ENCODE measurements at places on chromosomes 11 and 22.

- DNase-seq, result no peak
Observed at GRCh38 chr11:112481893-112482292, 221.2 kb upstream of the PLET1 start.

GRCh38 chr11:29351301-29351873 is 665.4 kb downstream of the KCNA4 start:
- no peak for DNase-seq

DNA sequence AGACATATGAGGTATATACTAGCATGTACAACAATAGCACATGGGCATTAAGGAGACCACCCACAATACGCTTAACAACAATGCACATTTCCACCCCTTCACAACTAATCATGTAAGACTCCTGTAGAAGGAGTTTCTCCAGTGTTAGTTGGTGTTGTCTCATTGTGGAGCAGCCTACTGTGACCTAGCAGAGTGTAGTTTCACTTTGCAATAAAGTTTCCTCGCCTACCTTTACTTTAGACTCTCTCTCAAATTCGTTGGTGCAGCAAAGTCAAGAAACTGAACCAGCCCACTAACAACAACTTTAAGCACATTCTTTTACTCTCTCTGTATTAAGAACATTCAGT is 863.6 kb downstream of the FAM181B start:
- no peak for DNase-seq

DNA sequence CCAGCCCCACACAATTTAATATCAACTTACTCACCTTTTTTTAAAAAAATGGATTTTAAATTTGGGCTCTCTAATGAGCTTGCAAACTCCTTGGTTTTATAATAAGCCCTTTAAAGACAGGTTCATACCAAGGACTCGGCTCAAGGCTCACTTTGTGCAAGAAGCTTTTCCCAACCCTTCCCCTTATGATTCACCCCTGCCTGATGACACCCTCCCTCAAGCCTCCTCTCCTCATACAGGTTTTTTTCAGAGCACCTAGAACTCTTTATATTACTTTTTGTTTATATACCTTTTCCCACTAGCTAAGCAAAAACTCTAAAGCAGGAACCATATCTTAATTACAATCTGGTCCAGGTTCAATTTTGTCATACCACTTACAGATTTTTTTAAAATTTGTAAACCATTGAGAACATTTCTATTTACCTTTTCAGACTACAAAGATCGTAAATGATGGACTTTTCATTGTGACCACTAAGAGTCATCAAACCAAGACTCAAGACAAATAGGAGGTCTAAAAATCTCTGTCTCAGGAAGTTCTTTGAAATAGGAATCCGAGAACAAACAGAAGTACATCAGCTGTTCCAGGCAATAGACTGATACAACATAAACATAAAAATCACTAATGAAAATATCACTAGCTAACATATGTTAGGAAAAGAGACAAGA is 13.1 kb upstream of the EXPH5 start:
- DNase-seq, result no peak

GRCh38 chr22:45863981-45864751 is 112.8 kb downstream of the WNT7B start:
- DNase-seq, result no peak

- no peak for DNase-seq
Observed at GRCh38 chr11:116610190-116610589, 162.6 kb downstream of the BUD13 start.

GRCh38 chr11:71354394-71355105 is 93.6 kb downstream of the DHCR7 start:
- DNase-seq, result no peak

- no peak for DNase-seq
Observed at GRCh38 chr11:28139841-28140415, 31.7 kb downstream of the METTL15 start.

- DNase-seq, result no peak
Observed at GRCh38 chr11:8720868-8721608, 38.4 kb downstream of the RPL27A start.

DNA sequence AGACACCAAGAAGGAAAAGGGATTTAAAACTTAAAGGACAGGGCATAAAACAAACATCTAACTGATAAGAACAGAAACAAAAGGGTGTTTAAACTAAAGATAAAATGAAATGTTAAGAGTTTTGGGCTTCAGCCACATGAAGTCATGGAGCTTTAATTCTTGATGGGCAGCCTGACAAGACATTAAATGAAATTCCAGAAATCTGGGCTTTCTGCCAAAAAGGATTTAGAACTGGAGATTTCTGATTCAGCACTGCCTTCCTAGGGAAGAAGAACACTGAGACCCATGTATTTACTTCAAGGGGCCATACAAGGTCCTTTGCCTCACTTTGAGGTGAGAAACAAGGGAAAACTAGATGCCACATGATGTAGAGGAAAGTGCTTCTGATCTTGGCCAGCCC is 355.9 kb upstream of the RAG2 start:
- DNase-seq, result no peak

GRCh38 chr11:86740628-86741483 is 59.5 kb upstream of the PRSS23 start:
- no peak for DNase-seq

DNA sequence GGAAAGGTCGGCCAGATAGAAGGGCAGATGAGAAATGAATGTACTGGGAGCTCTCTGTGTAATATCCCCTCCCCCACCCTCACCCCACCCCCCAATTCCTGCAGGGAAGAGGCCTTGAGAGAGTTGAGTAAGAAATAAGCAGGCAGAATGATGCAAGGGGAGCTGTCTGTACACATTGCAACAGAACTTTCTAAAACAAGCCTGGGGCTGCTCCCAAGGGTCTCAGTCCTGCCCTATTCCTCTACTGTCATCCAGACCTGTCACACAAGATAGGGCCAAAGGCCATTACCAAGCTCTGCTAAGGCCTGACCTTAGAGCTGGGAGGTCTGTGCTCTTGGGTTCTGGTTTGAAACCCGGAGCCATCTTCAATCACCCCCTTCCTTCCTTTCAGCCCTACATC is 5.7 kb upstream of the DGAT2 start:
- no peak for DNase-seq

DNA sequence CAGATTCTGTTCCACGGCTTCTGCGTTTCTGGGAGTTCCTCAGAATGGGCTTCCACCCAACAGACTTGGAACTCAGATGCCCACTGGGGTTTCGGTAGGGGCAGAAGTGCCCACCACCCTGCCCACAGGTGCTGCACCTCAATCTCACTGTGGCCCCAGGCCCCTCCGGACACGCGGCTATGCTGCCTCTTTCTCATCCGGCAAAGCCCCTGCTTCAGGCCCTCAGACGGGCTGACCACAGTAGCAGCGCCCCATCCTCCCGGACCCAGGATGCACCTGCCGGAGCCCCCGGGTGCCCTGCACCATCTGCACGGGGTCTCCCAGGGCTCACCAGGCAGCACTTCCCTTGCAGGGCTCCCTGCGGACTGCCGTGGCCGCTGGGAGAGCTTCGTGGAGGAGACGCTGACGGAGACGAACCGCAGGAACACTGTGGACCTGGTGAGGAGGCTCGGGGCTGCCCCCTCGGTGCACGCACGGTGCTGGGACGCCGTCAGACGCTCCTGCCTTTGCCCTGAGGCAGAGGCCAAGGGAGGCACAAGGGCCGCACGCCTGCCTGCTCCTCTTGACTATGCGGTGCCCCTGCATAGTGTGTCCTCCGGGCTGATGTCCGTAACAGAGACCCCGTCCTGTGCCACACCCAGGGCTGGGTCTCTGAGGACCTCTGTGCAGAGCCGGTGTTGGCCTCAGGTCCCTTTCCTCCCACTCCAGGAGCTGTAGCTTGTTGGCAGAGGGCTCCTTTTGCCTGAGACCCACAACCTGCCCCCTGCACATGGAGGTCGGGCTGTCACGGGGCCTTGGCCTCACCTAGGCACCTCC is 38.6 kb downstream of the SBF1 start:
- DNase-seq, result no peak

GRCh38 chr22:29330753-29331152 is 15.3 kb upstream of the RASL10A start:
- no peak for DNase-seq

DNA sequence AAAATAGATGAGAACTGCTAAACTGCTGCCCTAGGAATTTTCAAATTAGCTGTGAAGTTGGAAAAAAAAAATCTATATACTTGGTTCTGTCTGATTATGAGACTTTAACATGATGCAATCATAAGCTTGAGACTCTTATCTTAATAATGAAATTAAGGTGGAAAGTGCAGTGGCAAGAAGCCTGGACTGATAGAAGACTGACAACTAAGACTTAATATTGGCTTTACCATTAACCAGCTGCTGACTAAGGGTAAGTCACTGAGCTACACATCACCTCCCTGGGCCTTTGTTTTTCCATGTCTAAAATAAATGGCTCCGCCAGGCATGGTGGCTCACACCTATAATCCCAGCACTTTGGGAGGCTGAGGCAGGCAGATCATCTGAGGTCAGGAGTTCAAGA is 56.9 kb downstream of the SLC35F2 start:
- no peak for DNase-seq

DNA sequence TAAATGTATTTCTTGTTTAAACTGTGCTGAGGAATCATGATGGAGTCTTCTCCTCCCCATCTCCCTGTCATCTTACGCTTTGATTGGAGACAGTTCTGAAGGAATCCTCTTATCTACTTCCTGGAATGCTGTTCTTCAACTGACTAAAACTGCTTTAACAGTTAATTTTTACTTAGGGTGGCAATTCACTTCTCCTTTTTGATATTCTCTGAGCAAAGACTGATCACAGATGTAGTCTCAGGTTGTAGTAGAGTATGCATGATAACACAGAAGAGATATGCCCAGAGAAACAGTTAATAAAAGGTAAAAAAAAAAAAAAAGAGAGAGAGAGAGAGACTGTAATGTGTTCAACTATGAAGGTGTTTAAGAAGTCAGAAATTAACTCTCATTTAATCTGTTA is 1.4 kb upstream of the CASP5 start:
- no peak for DNase-seq

- no peak for DNase-seq
Observed at GRCh38 chr11:115528225-115528624, 24.0 kb upstream of the CADM1 start.

GRCh38 chr22:46090631-46091201 is 59.6 kb upstream of the PPARA start:
- no peak for DNase-seq

DNA sequence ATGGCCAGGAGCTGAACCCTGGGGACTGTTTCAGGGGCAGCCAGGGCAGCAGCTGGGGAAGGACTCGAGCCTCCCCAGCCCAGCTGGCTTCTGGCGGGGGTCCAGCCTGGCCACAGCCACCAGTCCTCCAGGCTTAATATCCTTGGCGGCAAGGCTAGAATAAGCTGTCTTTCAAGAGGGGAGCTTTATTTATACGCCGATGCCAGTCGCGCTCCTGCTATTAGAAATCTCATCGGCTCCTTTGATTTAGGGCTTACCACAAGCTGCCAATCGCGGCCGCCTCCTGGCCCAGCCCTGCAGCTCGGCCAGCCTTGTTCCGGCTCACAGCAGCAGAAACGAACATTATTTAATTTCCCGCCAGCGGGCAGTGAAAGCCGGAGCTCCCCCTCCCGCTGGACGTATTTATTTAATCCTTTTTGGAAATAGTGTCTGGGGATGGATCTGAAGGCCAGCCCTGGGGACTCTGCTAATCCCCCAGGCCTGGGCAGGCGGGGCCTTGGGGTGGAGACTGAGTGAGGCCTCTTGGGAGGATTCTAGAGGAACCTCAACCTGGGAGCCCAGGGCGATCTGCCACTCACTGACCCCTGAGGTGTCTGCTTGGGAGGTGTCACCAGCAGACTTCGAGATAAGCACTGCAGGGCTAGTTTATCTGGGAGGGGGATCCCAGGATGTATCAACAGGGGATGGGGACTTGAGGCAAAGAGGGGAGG is 363.1 kb downstream of the MN1 start:
- no peak for DNase-seq

GRCh38 chr11:103881584-103881983 is 154.9 kb upstream of the DDI1 start:
- no peak for DNase-seq

DNA sequence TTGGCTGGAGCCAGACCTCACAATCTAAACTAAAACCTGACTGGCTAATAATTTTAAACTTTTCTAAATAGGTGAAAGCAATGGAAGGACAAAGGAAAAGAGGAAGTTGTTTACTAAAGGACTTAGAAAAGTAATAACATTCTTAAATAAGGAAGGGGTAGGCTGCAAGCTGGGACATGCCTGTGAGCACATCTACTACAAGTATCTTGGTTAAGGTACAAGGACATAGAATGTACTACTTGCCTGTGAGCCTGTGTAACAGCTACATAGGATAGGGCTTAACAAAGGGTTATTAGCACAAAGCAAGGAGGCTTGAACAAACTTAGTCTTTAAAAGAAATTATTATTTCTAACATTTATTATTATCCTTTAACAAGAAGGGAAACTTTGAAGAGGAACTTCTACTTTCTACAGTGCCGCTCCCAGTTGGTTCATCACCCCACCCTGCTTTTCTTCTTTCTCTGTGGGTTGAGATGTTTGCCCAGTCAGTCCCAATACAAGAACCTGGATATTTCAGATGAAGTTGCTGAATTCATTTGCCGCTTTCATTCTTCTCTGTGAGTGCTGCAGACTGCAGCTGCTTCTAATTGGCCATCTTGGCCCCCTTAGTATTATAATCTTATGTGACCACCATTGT is 87.5 kb downstream of the PRMT3 start:
- DNase-seq, result no peak

DNA sequence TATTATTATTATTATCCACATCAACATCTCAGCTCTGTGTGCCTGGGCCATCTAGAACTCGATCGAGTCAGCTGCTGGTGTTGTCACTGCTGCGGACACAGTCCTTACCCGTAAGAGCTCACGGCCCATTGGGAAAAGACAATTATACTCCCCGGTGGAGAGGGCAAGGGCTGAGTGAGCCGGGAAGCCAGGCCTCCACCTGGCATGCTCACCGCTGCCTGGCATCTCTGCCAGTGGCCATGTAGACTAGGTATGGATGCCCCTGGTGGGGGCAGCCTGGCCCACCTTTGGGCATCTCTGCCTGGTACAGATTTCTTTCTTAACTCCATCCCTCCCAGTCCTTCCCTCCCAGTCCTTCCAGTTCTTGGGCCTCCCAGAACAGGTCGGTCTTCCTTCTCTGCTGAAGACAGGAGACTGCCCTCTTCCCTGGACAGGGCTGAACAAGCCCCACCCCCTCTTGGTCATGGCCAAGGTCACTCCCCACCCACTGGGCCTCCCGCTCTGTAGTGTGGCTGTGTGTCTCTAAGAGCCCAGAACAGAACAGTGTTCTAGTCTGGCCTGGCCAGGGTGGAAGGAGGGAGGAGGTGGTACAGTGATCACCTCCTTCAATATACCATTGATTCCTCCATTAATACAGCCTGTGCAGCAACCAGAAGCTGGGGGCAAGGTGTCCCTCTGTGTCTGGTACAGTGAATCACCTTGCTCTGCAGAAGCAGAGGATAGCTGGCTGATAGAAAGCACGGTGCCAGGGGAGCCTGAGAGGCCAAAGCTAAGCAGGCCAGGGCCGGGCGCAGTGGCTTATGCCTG is 57.7 kb downstream of the FLRT1 start:
- DNase-seq, result no peak

DNA sequence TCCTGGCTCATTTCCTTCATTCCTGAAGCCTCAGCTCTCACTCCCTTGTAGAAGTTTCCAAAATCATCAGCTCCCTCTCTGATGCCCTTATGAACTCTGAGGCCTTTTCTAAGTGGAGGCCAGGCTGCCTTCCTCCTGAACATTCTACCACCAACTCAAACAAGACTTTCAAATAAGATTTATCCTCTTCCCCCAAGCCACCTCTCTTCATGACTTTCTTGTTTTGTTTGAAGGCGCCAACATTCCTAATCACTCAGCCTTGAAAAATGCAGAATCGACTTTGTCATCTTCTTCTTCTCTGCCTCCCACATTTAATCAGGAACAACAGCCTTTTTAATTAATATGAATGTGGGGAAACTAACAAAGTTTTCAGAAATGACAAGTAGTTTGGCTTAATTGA is 927.9 kb downstream of the OPCML start:
- no peak for DNase-seq

- no peak for DNase-seq
Observed at GRCh38 chr11:35155677-35156076, 16.7 kb downstream of the CD44 start.
